ENCODE measurements at places on chromosomes 2 and 18.

- no peak for DNase-seq
These were observed 63.6 kb upstream of the TTC21B start for GRCh38 chr2:166017208-166017607.

DNA sequence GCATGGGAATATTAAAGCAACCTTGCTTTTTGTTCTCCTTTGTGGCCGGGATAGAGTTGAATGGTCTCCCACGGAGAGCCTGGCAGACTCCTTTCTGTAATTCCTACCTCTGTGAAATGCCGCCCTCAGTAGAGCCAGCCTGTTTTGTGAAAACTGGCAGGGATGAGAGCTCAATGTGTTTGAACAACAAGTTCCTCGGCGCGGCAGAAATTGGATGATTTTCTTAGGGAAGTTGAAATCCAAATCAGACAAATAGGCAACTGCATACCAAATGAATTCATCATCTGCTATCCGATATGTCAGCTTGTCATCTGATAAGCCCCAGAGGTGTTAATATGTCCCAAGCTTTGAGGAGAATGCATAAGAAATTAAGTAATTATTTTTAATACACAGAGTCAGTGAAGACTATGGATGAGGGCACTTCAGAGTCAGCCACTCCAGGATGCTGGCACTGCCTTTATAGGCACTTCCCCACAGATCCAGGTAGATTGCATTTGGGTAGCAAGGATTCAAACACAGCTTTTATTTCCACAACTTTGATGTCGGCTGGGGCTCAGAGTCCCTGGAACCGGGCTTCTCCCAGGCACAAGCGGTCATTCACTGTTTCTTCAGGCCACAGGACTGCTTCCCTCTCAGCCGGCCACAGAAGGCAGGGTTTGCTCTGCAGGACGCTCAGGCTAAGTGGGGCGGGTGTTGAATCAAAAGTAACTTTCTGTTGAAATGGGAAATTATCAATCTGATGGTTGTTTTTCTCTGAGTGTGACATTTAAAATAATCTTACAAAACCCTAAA is 82.8 kb upstream of the REV1 start:
- DNase-seq, result no peak

- DNase-seq, result no peak
These were observed 48.4 kb upstream of the STAM2 start for GRCh38 chr2:152223977-152224376.

DNA sequence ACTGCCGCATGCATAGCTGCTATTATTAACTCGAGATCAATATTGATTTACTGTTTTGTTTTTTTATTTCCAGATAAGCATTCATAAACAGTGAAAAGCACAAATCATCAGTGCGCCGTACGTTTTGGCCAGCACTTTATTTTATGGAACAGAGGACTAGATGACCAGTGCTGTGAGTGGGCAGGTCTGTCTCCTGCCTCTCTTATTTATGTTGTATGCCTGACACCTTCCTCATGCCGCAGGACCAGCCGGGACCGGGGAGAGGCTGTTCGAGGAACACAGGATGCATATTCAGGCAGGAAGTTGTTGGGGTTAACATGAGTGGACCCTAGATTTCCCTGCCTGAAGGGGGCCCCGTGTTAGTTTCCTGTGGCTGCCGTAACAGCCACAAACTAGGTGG is 72.6 kb downstream of the AGAP1 start:
- DNase-seq, result no peak

DNA sequence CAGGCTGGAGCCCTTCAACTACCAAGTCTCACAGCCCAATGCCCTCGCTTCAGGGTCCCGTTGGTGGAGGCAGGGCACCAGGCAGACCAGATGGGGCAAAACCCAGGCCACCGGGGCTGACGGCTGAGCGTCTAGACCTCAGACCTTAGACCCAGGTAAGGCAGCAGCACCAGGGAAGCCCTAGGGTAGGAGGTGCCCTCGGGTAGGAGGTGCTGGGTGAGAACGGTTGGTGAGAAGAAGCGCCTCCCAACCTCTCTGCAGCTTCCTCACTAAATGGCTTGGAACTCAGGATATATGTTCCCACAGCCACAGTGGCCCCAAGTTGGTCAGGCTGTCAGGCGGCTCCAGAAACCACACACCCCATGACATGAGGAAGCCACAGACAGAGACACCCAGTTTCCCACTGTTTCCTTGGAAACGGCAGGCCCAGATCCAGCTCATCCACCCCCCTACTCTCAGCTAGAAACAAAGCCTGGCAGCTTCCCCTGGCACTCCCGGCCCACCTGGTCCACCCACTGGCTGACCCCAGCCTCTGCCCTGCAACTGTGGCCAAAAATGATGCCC is 13.1 kb upstream of the MLPH start:
- no peak for DNase-seq

- DNase-seq, result no peak
These were observed 726.0 kb downstream of the KCNJ3 start for GRCh38 chr2:155424518-155424917.

DNA sequence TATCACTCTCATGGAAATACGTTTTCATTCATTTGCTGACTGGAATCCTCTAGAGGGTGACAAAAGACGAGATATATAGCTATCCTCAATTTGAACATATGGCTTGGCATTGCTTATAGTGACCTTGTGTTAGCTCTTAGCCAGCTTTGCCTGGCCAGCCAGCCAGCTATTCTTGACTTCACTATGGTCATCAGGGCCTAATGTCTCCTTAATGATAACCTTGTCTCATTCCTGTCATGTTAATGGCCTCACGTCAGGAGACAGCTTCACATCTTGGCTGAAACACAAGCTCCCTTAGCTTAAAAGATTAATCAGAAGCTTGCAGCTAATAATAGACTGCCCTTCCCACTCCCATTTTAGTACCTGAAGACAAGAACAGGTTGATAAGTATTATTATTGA is 1517.5 kb upstream of the PIK3C3 start:
- DNase-seq, result no peak

- DNase-seq, result no peak
These were observed 202.2 kb downstream of the TRIB2 start for GRCh38 chr2:12918835-12919445.

Measured in stimulated activated effector memory CD8-positive, alpha-beta T cell treated with anti-CD3 and anti-CD28 coated beads, Interleukin-12 subunit alpha, Interleukin-12 subunit beta, amount 100 ng/mL, for 72 hours (primary cell).